ENCODE measurements at places on chromosomes 2 and 18. TPM values are rescaled to one million over a fixed set of nuclear protein-coding genes. Genes with fewer than 3 reads are reported as not detected.

Gene KLHL30
- total RNA-seq, result 0.16 TPM

Gene ADD2
- total RNA-seq, result 5.1 TPM

DNA sequence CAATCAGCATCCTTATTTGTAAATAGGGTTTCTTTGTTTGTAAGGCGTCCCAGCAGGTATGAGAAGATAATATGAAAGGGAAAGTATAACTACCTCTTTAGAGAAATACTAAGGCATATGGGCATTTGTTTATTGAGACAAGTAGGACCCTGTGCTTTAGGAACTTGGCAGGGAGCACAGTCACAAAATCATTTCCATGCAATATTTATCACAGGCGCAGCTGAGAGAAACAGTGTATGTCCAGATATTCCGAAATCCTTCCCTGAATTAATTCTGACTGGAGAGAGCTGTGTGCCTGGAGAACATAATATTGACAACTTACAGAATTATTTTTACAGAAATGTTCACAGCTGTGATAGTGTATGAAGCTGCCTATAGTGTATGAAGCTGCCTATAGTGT lies 416.7 kb downstream of the THSD7B start:
- H3K36me3 ChIP-seq, result no peaks in the 10 kb centered on the region
- no peaks in the 10 kb centered on the region for H3K27me3 ChIP-seq
- H3K4me1 ChIP-seq, result no peaks in the 10 kb centered on the region
- no peak for DNase-seq
- no peak overlapping the region for H3K4me3 ChIP-seq
- H3K27ac ChIP-seq, result no peak overlapping the region

GRCh38 chr18:6444466-6445228 lies 29.9 kb upstream of the L3MBTL4 start:
- H3K36me3 ChIP-seq, result no peaks in the 10 kb centered on the region
- no peak overlapping the region for H3K27ac ChIP-seq
- no peaks in the 10 kb centered on the region for H3K27me3 ChIP-seq
- H3K4me1 ChIP-seq, result no peaks in the 10 kb centered on the region

DNA sequence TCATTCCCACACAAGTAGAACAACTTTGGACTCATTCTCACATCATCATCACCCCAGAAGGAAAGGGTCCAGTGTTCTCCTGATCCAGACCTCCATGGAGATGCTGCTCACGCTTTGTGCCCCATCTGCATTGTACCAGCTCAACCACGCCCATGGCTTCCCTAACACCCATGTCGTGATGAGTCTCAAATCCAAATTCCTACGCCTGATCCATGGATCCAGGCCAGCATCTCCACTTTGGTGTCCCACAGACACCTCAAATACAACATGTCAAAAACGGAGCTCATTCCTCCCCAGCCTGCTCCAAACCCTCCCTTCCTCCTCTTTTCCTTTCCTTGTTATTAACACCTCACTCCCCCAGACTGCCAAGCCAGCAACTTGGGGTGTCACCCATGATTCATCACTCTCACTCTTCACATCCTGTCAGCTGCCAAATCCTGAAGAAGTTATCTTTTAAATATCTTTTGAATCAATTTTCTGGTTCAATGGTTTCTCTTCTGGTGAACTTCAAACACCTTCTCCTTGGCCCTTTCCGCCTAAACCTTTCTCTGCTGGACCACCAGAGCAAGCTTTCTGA lies 30.2 kb upstream of the FAM124B start:
- no peaks in the 10 kb centered on the region for H3K36me3 ChIP-seq
- no peak overlapping the region for H3K27ac ChIP-seq
- H3K4me3 ChIP-seq, result no peak overlapping the region
- no peaks in the 10 kb centered on the region for H3K27me3 ChIP-seq
